Cardiac ventricle fibroblast (primary cell): ENCODE measurements at places on chromosomes 5 and 9. TPM values are rescaled to one million over a fixed set of nuclear protein-coding genes. Genes with fewer than 3 reads are reported as not detected.

Gene NXNL2
- total RNA-seq, result not detected in 2 replicates

Gene PRELID1
- 57.3 and 63.5 TPM in 2 replicates for total RNA-seq

Gene SDHA
- 73.9 and 85.9 TPM in 2 replicates for total RNA-seq

Gene CCL27
- not detected in 2 replicates for total RNA-seq

Gene NACC2
- total RNA-seq, result 30.8 and 34.7 TPM in 2 replicates

Gene CSF1R
- total RNA-seq, result 0.15 TPM in 1 of 2 replicates, not detected in the other

Gene TNFSF15
- total RNA-seq, result not detected in 2 replicates

Gene DMRTA1
- under 0.01 TPM in 1 of 2 replicates, not detected in the other for total RNA-seq

Gene ERCC6L2
- total RNA-seq, result 23.0 and 37.3 TPM in 2 replicates

Gene KCNIP1
- not detected in 2 replicates for total RNA-seq

Gene DIRAS2
- 1.1 and 1.9 TPM in 2 replicates for total RNA-seq

Gene POLR1E
- total RNA-seq, result 25.9 and 30.3 TPM in 2 replicates

Gene DELE1
- total RNA-seq, result 43.2 and 46.4 TPM in 2 replicates

Gene GDA
- total RNA-seq, result not detected in 2 replicates

Gene CATSPER3
- not detected in 2 replicates for total RNA-seq

Gene IRX2
- total RNA-seq, result 0.25 and 0.44 TPM in 2 replicates

Gene SPATA31A3
- not detected in 2 replicates for total RNA-seq

Gene MELK
- 2.5 and 4.5 TPM in 2 replicates for total RNA-seq

Gene SPATA31E1
- total RNA-seq, result not detected in 2 replicates

Gene ENC1
- 3.8 and 4.8 TPM in 2 replicates for total RNA-seq

Gene DMRT2
- not detected in 2 replicates for total RNA-seq

Gene SMAD5
- 57.4 and 68.7 TPM in 2 replicates for total RNA-seq

Gene RLN2
- total RNA-seq, result not detected in 2 replicates

Gene CEMIP2
- 12.6 and 15.3 TPM in 2 replicates for total RNA-seq

Gene BARX1
- total RNA-seq, result not detected in 2 replicates

Gene ARHGAP26
- total RNA-seq, result 2.5 and 4.4 TPM in 2 replicates

Gene RNF208
- total RNA-seq, result not detected in 2 replicates

Gene C5
- total RNA-seq, result 3.4 and 3.9 TPM in 2 replicates

Gene ANKRD18A
- not detected in 2 replicates for total RNA-seq

Gene LCN9
- total RNA-seq, result not detected in 2 replicates

Gene ARID3C
- 0.12 and 0.34 TPM in 2 replicates for total RNA-seq

Gene RXRA
- 42.4 and 45.2 TPM in 2 replicates for total RNA-seq

Gene AQP3
- 8.5 and 11.2 TPM in 2 replicates for total RNA-seq

Gene CYLC2
- not detected in 2 replicates for total RNA-seq

Gene CDX1
- total RNA-seq, result not detected in 2 replicates

Gene WHRN
- total RNA-seq, result 1.5 and 2.9 TPM in 2 replicates

Gene CFAP77
- total RNA-seq, result 0.25 TPM in 1 of 2 replicates, not detected in the other

Gene SOHLH1
- total RNA-seq, result not detected in 2 replicates

Gene SPARC
- total RNA-seq, result 1,783 and 2,351 TPM in 2 replicates

Gene FAM78A
- 0.98 and 1.3 TPM in 2 replicates for total RNA-seq

Gene ZDHHC12
- total RNA-seq, result 27.4 and 36.9 TPM in 2 replicates

Gene OMD
- total RNA-seq, result 11.2 and 12.3 TPM in 2 replicates

Gene EGR1
- total RNA-seq, result 28.6 and 29.2 TPM in 2 replicates

Gene UNC5A
- total RNA-seq, result 0.44 and 0.78 TPM in 2 replicates

Gene PTPRD
- total RNA-seq, result 9.4 and 19.8 TPM in 2 replicates

Gene S100Z
- total RNA-seq, result not detected in 2 replicates

Gene IFNA13
- total RNA-seq, result not detected in 2 replicates

Gene ISL1
- not detected in 2 replicates for total RNA-seq

Gene GKAP1
- total RNA-seq, result 0.44 and 1.3 TPM in 2 replicates

Gene C9orf153
- 0.39 TPM in 1 of 2 replicates, not detected in the other for total RNA-seq

Gene PDLIM4
- total RNA-seq, result 18.8 and 43.8 TPM in 2 replicates

Gene CCNJL
- 0.06 and 0.39 TPM in 2 replicates for total RNA-seq

Gene SPATA31A5
- total RNA-seq, result not detected in 2 replicates

Gene SYNPO
- total RNA-seq, result 20.6 and 23.8 TPM in 2 replicates

Gene EMB
- 0.44 and 1.0 TPM in 2 replicates for total RNA-seq

Gene RGS7BP
- 0.98 and 1.1 TPM in 2 replicates for total RNA-seq

Gene ZNF883
- 1.7 and 1.8 TPM in 2 replicates for total RNA-seq

Gene ALDH1A1
- 1.6 and 3.5 TPM in 2 replicates for total RNA-seq
